ENCODE measurements at places on chromosomes 13 and 19.

GRCh38 chr19:32647361-32647760, 27.6 kb downstream of the ANKRD27 start:
- H3K4me1 ChIP-seq, result no peaks in the 10 kb centered on the region
- H3K4me3 ChIP-seq, result no peak overlapping the region

GRCh38 chr13:76570510-76570971, 315.7 kb downstream of the KCTD12 start:
- H3K4me3 ChIP-seq, result no peak overlapping the region
- H3K4me1 ChIP-seq, result no peaks in the 10 kb centered on the region
- no peak overlapping the region for H3K27ac ChIP-seq
- no peaks in the 10 kb centered on the region for H3K36me3 ChIP-seq
- DNase-seq, result no peak

DNA sequence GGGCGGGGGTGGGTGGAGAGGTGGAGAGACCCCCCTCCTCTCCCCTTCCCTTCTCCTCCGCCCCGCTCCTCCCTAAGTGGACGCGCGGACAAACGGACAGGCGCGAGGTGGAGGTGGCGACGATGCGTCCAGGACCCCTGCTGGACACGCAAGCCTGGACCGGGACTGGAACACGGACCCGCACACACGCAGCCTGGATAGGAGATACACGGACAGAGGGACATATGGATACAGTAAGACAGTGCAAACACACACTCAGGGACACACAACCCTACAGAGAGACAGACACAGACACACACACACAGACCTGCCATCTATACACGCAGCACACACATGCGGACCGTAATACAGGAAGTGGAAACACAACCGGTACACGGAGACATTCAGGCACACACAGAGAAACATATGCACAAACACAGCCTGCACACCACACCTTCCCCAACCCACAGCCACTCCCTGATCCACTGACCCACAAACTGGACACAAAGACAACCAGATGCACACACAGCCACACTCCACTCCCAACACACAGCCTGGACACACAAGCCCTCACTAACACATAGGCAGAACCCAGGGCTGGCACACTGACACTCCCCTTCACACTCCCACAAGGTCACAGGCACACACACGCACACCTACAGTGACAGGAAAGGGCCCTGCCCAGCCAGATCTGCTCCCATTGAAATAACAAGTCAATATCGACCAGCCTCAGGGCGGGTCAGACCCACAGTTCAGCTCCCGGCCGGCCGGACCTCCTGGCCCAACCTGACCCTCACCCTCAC, 696 bp upstream of the ERFL start:
- DNase-seq, result no peak
- peaks cover 5% of the 10 kb centered on the region for H3K36me3 ChIP-seq
- no peak overlapping the region for H3K27ac ChIP-seq
- H3K4me1 ChIP-seq, result peaks cover 10% of the 10 kb centered on the region
- peaks cover 30% of the 10 kb centered on the region for H3K27me3 ChIP-seq

- H3K4me3 ChIP-seq, result no peak overlapping the region
- peaks cover 41% of the 10 kb centered on the region for H3K36me3 ChIP-seq
- H3K4me1 ChIP-seq, result no peaks in the 10 kb centered on the region
- DNase-seq, result no peak
- H3K27ac ChIP-seq, result no peak overlapping the region
These were observed 21.3 kb downstream of the VRK3 start for GRCh38 chr19:50003810-50004419.

- no peak for DNase-seq
- H3K4me1 ChIP-seq, result peaks cover 17% of the 10 kb centered on the region
These were observed 32.6 kb downstream of the CEACAM1 start for GRCh38 chr19:42495663-42496062.

GRCh38 chr13:95620825-95621498, 23.5 kb downstream of the DZIP1 start:
- H3K4me1 ChIP-seq, result no peaks in the 10 kb centered on the region
- peaks cover 20% of the 10 kb centered on the region for H3K36me3 ChIP-seq
- H3K4me3 ChIP-seq, result peak overlapping the region; percentile 40

DNA sequence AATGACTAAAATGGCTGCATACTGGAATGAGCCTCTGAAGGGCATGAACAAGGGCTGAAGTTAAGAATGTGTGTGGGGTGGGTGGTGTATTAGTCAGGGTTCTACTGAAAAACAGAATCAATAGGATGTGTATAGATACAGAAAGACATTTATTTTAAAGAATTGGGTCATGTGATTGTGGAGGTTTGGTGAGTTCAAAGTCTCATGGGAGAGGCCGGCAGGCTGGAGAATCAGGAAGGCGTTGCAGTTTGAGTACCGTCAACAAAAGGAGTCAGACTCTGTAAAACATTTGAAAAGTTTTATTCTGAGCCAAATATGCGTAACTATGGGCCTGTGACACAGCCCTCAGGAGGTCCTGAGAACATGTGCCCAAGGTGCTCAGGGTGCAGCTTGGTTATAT, 24.5 kb upstream of the CYSLTR2 start:
- DNase-seq, result no peak
- H3K4me3 ChIP-seq, result no peak overlapping the region
- no peaks in the 10 kb centered on the region for H3K36me3 ChIP-seq
- H3K27ac ChIP-seq, result no peak overlapping the region
- peaks cover 5% of the 10 kb centered on the region for H3K27me3 ChIP-seq
- peaks cover 33% of the 10 kb centered on the region for H3K4me1 ChIP-seq

- H3K4me3 ChIP-seq, result no peak overlapping the region
- no peaks in the 10 kb centered on the region for H3K4me1 ChIP-seq
- DNase-seq, result no peak
- H3K36me3 ChIP-seq, result no peaks in the 10 kb centered on the region
- H3K27me3 ChIP-seq, result peaks cover 6% of the 10 kb centered on the region
- no peak overlapping the region for H3K27ac ChIP-seq
These were observed 25.9 kb downstream of the ACSBG2 start for GRCh38 chr19:6161271-6161850.

DNA sequence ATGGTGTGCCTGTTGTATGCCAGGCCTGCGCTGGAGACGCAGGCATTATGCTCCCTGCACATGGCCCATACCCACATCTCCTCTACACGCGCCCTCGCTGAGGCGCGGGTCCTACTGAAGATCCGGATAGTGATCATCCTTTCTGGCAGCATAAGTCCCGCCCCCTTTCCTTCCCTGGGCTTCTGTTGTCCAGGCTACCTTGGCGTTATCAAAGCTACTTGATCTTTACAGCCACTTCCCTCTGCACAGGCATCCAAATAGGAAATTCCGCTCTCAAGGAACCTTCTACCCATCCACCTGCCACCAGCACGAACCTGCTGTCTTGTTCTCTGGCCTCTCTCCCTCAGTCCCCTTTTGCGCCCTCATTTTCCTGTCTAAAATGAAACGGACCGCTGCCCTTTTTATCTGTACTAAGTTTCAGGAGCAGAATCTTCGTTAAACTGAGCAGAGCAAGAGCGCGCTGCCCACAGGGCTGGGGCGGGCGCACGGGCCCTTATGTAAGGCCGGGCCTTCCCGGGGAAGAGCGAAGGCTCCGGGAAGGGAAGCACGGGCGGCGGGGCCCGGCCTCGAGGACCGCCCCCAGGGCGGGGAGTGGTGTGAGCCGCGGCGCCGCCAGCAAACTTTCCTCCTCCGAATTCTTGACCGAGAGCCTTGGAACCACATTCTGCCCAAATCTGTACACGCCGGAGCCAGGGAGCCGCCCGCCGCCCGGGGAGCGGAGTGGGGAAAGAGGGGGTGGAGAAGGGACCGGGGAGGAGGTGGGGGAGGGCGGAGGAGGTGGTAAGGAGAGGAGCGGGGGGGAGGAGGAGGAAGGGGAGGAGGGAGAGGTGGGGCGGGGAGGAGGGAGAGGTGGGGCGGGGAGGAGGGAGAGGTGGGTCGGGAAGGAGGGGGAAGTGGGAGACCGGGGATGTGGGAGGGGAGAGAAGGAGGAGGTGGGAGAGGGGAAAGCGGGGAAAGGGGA, 920 bp upstream of the UBE2L5 start:
- peaks cover 12% of the 10 kb centered on the region for H3K27me3 ChIP-seq
- DNase-seq, result peak; percentile 71
- H3K4me1 ChIP-seq, result peaks cover 11% of the 10 kb centered on the region
- H3K4me3 ChIP-seq, result peak overlapping the region; percentile 88

GRCh38 chr19:51784922-51785690, 9.9 kb upstream of the FPR3 start:
- DNase-seq, result no peak
- H3K27me3 ChIP-seq, result no peaks in the 10 kb centered on the region
- no peak overlapping the region for H3K27ac ChIP-seq
- no peak overlapping the region for H3K4me3 ChIP-seq
- no peaks in the 10 kb centered on the region for H3K36me3 ChIP-seq

GRCh38 chr19:31470952-31471351, 121.7 kb upstream of the TSHZ3 start:
- H3K36me3 ChIP-seq, result no peaks in the 10 kb centered on the region
- no peak for DNase-seq
- H3K4me3 ChIP-seq, result no peak overlapping the region

GRCh38 chr19:51743405-51743804, 8.3 kb downstream of the FPR1 start:
- no peaks in the 10 kb centered on the region for H3K27me3 ChIP-seq
- no peaks in the 10 kb centered on the region for H3K36me3 ChIP-seq
- DNase-seq, result no peak
- H3K4me3 ChIP-seq, result no peak overlapping the region

- no peaks in the 10 kb centered on the region for H3K27me3 ChIP-seq
- peaks cover 30% of the 10 kb centered on the region for H3K4me1 ChIP-seq
- no peak overlapping the region for H3K4me3 ChIP-seq
- H3K36me3 ChIP-seq, result no peaks in the 10 kb centered on the region
- no peak for DNase-seq
These were observed 134.5 kb downstream of the LMO7 start for GRCh38 chr13:75770592-75771011.

DNA sequence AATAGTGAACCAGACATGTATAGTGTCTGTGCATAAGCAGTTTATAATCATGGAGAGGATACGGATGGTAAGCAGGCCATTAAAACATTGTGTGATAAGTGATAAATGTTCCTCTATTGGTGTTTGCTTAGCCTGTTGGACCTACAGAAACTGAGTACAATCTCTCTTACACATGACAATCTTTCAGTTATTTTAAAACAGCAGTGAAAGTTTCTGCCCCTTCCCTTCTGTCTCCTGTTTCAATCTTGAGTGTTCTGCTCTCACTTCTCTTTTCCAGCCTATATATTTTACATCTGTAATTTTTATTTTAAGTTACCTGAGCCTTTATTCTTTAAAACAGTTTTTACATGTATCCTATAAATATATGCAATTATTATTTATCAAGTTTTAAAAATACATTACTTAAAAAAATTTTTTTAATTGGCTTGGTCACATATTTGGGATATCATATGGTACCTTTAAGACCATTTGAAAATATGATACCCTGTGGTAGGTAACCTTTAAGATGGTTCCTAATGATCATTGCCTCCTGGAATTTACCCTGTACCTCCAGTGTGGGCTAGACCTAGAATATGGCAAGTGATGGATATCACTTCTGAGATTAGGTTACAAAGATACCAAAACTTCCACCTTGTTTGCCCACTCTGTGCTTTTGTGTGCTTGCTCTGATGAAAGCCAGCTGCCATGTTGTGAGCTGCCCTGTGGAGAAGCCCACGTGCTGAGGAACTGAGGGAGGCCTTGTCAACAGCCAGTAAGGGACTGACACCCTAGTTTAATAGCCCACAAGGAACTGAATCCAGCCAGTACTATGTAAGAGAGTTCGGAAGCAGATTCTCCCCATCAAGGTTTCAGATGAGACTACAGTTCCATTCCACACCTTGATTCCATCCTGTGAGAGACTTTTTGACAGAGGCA, 99.3 kb downstream of the DHRS12 start:
- peaks cover 10% of the 10 kb centered on the region for H3K36me3 ChIP-seq
- no peaks in the 10 kb centered on the region for H3K27me3 ChIP-seq
- no peak for DNase-seq
- no peak overlapping the region for H3K27ac ChIP-seq
- H3K4me3 ChIP-seq, result no peak overlapping the region

GRCh38 chr19:10279737-10280442, 6.9 kb upstream of the ICAM4 start:
- H3K27me3 ChIP-seq, result peaks cover 7% of the 10 kb centered on the region
- H3K4me1 ChIP-seq, result no peaks in the 10 kb centered on the region
- peaks cover 1% of the 10 kb centered on the region for H3K36me3 ChIP-seq
- no peak for DNase-seq
- no peak overlapping the region for H3K4me3 ChIP-seq

GRCh38 chr19:5826531-5827341, 12.8 kb downstream of the FUT6 start:
- H3K4me3 ChIP-seq, result peak overlapping the region; percentile 91
- DNase-seq, result no peak
- H3K27ac ChIP-seq, result peak overlapping the region; percentile 45
- H3K4me1 ChIP-seq, result no peaks in the 10 kb centered on the region
- peaks cover 7% of the 10 kb centered on the region for H3K27me3 ChIP-seq

DNA sequence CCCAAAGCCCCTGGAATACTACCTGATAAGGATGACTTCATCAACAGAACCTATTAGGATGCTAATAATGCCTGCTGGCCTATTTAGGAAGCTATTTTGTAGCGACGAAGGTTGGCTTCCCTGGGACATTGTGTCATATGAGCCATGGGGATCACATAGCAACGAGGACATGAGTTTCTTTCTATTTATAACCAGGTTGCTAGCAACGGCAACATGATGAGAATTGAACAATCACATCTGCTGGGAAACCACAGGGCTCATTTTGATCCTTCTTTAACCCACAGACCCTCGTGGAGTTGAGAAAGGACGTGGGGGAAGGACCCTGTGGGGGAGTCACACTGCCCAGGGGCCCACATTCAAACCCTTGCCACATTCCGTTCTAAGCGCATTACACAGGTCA, 172.2 kb downstream of the COL4A1 start:
- peaks cover 34% of the 10 kb centered on the region for H3K4me1 ChIP-seq
- no peak for DNase-seq
- no peaks in the 10 kb centered on the region for H3K36me3 ChIP-seq
- H3K27me3 ChIP-seq, result peaks cover 9% of the 10 kb centered on the region
- H3K4me3 ChIP-seq, result no peak overlapping the region
- no peak overlapping the region for H3K27ac ChIP-seq

DNA sequence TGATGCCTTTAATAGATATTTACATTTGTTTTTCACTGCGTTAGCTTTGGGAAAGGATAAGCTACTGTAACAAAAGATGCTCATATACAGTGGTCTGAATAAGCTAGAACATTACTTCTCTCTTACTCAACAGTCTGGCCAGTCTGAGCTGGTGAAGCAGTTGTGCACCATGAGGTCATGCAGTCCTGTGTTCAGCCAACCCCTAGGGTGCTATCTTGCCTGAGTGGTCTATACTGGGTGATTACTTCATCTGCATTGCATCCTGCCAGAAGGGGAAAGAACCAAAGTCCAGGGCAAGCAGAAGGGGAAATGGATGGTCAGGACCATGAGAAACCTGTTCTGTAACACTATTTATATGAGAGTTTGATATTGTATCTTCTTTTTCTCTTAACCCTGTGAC, 31.5 kb downstream of the ERCC5 start:
- no peak for DNase-seq
- no peak overlapping the region for H3K4me3 ChIP-seq
- H3K36me3 ChIP-seq, result peaks cover 8% of the 10 kb centered on the region
- H3K27me3 ChIP-seq, result peaks cover 1% of the 10 kb centered on the region
- H3K4me1 ChIP-seq, result peaks cover 5% of the 10 kb centered on the region

- no peaks in the 10 kb centered on the region for H3K36me3 ChIP-seq
- H3K4me3 ChIP-seq, result no peak overlapping the region
- no peaks in the 10 kb centered on the region for H3K27me3 ChIP-seq
- H3K27ac ChIP-seq, result no peak overlapping the region
- no peak for DNase-seq
These were observed 330.6 kb downstream of the SPRY2 start for GRCh38 chr13:80010286-80010831.
